Activated T-cell treated with anti-CD3 and anti-CD28 coated beads for 1 hour (primary cell): ENCODE measurements at places on chromosomes 6 and 20.

GRCh38 chr6:106097411-106098231 is 11.5 kb downstream of the PRDM1 start:
- DNase-seq = no peak

GRCh38 chr6:128029826-128030225 is 129.0 kb upstream of the THEMIS start:
- DNase-seq = no peak

DNA sequence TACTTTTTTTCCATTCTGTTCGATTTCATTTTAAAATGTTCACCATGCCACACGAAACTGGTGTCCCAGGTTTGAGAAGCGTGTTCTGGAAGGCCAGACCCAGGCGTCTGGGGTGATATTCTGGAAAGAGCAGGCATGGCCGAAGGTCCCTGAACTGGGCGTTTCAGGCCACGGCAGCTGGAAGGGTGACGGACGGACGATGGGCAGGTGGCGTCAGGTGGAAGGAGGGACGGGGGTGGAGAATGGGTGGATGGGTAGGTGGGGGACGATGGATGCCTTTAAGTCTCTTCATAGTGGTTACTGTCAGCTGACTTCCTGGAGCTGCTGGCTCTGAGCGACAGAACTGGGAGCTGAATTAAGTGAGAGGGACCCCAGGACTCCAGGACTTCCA is 44.6 kb downstream of the CDH4 start:
- no peak for DNase-seq

DNA sequence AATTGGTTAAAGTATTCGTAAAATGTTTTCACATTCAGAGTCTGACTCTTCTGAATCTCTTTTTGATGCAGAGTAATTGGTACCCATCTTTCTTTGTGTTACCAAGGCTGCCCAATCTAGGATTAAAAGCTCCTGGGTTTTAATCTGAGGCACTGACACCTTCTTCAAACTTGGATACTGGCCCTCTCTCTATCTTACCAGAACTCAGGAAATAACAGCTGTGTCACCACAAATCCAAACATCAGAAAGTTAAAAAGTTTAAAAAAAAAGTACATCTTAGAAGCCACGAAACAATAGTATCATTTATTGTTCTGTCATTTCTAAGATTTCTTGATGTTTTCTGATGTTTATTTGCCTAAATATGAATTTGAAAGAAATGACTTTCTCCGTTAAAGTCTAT is 255.5 kb upstream of the RUNX2 start:
- no peak for DNase-seq

DNA sequence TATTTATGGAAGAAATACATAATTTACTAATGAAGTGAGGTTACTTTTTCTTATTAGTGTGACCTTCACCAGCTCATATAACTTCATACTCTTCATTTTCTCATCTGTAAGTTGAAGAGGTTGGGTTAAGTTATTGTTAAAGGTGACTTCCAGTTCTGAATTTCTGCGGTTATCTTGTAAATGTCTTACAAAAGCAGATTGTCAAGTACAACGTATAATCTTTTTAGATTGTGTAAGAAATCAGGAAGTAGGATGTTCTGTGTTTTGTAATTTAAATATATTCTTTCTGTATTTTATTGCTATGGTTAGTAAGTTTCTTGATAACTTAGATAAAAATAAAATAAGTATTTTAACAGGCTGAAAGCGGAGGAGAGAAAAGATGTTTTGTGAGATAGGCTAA is 12.0 kb downstream of the WTAP start:
- DNase-seq = no peak

- DNase-seq = no peak
Observed at GRCh38 chr20:23200914-23201313, 114.8 kb upstream of the CD93 start.

GRCh38 chr6:30483677-30484279 is 5.5 kb upstream of the HLA-E start:
- no peak for DNase-seq

DNA sequence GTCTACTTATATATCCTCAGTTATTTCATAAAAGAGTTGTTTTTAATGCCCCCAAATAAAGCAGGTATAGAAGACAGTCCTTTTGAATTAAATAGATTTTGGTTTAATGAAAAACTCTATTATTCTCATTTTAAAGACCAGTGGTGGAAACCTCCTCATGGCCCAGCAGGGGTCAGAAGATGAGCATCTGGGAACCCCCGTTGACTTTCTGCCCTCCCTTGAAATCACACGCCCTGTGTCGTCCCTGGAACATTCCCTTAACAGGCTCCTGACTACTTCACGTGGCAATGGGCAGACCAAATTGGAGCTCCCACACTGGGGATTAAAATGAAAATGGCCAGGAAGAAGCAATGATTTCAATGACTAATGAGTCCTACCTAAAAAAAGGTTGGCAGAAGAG is 220.9 kb downstream of the KIF16B start:
- DNase-seq = no peak

DNA sequence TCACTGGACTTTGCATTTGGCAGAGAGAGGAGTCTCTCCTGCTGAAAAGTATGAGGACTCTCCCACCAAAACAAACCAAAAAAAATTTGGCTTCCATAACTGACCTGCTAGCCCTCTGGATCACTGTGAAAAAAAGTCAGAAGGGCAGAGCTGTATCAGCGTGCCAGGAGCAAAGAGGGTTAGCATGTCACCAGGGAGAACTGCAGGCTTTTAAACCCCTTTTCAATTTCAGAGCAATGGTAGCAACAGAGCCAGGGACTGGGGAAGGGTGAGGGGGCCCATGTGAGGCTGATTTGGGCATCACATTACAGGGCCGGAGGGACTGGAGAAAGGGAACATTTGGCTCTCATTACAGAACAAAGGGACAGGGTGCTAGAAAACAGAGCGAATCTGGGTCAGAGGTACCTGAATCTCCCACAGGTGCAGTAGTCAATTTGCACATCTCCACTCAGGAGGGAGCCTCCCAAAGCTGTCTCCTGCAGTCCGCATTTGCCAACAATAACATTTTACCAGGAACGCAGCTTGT is 185.7 kb upstream of the EYA4 start:
- no peak for DNase-seq

GRCh38 chr6:122012578-122012977 is 386.9 kb upstream of the HSF2 start:
- no peak for DNase-seq
